ENCODE measurements at places on chromosomes 6 and 20.
A peak's percentile ranks its signal among the peaks of the same experiment; 100 is the strongest.

DNA sequence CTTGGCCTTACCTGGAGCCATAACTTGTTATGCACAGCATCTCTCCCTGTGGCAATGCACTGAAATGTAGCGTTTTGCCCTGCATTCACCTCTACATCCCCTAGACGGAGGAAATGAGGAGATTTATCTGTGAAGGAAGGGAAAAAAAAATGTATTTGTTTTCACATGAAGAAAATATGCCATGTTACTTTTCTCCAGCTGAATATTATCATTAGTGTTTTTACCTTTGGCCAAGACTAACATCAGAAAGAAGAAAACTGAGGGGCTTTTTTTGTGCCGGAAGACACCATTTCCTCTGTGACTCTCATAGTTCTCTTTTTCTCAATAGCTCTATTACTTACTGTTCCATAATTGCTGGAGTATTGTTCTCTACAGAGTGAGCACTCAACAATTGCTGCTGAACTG lies 280.4 kb downstream of the PTPRK start:
- DNase-seq: no peak

- no peak for DNase-seq
Measured at GRCh38 chr6:31794294-31794865, 1.2 kb downstream of the VARS1 start.

- DNase-seq: no peak
Measured at GRCh38 chr20:25042531-25043498, 15.1 kb downstream of the ACSS1 start.

DNA sequence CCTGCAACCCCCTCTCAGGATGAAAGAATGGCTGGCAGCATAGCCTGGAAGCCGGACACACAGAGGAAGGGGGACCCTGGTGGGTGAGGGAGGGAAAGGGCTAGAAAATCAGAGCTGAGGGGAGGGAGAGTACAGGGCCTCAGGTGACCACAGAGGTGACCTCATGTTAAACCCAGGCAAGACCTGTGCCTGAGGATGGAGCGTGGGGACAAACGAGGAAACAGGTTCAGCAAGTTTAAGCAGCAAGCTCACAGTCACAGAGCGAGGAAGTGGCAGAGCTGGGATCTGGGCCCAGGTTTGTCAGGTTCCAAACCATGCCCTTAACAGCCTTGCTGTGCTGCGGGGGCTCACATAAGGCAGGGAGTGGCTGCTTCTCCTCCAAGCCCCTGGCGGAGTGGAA lies 4.0 kb upstream of the BPI start:
- DNase-seq: no peak

GRCh38 chr20:12699374-12700228 lies 309.2 kb upstream of the SPTLC3 start:
- DNase-seq: no peak

GRCh38 chr6:139846538-139847456 lies 472.3 kb upstream of the CITED2 start:
- DNase-seq: no peak

GRCh38 chr20:55515832-55516231 lies 489.5 kb downstream of the CBLN4 start:
- DNase-seq: no peak

DNA sequence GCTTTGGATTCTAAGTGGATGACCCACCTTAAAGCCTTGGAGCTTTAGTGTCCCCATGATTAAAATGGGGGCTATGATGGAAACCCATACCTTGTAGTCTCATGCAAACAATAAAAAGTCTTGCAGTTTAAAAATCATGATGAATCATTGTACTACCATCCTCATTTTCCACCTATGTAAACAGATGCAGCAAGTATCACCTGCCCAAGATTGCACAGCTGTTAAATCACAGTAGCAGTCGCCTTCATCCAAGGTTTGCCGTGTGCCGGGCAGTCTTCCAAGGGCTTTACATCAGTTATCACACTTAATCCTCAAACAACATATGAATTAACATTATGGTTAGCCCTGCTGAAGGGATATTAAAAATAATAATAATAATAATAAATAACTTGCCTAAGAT lies 210.3 kb downstream of the FOXA2 start:
- DNase-seq: no peak

- DNase-seq: no peak
Measured at GRCh38 chr6:75512591-75512990, 19.0 kb upstream of the FILIP1 start.

GRCh38 chr6:15444081-15444731 lies 198.3 kb downstream of the JARID2 start:
- DNase-seq: no peak

GRCh38 chr6:137731960-137732616 lies 135.0 kb upstream of the TNFAIP3 start:
- DNase-seq: no peak

DNA sequence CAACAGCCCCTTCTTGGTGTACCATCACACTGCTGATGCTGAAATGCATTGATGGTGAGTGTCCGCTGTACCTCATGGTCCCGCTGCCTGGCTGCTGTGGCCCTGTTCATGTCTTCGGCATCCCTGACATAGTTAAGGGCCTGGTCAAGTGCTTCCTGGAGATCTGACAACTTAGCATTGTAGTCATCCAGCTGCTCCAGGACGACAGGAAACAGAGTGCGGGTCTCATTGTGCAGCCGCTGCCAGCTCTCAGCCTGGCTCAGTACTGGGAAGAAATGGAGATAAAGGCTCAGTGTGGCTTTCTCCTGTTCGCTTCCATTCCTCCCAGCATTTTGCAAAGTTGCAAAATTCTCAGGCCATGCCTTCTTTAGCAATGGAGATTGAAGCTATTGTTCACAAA lies 81.8 kb downstream of the LAMA4 start:
- DNase-seq: no peak

GRCh38 chr6:34388421-34388820 lies 4.0 kb downstream of the NUDT3 start:
- no peak for DNase-seq

DNA sequence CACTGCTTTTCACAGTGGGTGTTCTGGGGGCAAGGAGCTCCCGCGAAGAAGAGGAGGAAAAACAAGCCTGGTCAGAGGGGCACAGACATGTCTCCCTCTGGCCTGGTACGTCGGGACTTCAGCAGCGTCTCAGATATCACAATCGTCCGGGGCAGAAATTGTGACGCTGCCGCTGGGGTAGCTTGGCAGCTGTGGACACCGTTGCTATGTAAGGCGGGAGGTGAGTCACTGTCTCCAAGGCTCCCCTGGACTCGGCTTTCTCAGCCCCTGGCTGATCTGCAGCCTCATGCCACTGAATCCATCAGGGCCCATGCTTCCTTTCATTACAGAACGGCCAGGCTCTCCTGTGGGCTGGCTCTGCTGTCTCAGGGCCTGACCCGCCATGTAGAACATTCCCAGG lies 98.7 kb downstream of the SULF2 start:
- peak; percentile 92 for DNase-seq

- peak; percentile 1 for DNase-seq
Measured at GRCh38 chr6:84346372-84346771, 118.9 kb upstream of the CEP162 start.

GRCh38 chr20:21956591-21956990 lies 251.1 kb downstream of the PAX1 start:
- DNase-seq: no peak

- DNase-seq: peak; percentile 28
Measured at GRCh38 chr6:146851837-146852236, 253.1 kb downstream of the ADGB start.

DNA sequence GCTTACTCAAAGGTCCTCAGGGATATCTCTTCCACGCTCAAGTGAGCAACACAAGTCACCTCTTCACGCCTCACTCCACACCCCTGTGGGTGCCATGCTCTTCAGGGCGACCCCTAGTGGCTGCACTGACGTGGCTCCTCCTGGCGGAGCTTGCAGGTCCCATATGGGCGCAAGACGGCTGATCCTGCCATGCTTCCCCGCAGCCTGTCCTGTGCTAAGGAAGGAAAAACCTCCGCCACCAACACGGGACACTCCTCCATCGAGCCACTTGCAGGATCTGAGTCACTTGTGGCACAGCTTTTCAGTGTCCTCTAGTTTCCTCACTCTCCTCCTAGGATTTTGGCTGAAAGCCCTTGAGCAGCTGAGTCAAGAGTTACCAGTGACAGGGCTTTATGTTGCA lies 90.7 kb downstream of the KHDC1L start:
- no peak for DNase-seq

DNA sequence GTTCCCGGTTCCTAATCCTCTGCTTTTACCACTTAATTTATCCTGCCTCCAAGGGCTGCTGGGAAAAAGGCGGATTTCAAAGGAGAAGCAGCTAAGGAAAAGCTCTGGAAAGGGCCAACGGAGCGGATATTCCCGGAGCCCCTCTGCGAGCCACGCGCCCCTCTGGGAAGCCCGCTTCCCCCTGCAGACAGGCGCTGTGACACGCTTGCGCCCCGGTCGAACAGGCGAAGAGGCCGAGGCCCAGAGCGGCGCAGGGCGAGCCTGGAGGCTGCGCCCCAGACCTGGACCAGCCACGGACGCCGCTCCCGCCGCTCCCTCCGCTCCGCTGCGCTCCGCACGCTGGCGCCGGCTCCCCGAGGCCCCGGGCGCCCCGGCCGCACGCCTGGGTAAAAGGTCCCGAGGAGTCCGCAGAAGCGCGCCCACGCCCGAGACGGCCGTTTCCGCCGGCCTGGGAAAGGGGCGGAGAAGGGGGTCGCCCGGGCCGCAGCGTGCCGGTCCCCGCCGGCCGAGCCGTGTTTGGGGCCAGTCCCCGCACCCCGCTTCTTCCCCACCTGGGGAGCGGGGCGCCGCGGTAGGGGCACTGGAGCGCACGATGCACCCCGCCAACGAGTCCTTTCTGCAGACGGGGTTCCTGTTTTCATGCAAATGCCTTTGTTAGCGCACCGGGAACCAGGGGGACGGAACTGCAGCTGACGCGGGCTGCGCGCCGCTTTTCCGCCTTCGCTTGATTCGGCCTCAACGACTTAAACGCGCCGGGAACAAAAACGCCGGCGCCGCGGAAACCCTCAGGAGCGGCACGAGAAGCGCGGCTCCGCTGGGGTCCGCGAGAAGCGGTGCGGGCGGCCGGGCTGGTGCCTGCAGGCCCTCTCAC lies 91.9 kb upstream of the SIRPA start:
- DNase-seq: no peak

GRCh38 chr20:43900496-43900895 lies 14.2 kb upstream of the TOX2 start:
- no peak for DNase-seq

GRCh38 chr6:89050155-89050554 lies 30.4 kb upstream of the PNRC1 start:
- DNase-seq: no peak

DNA sequence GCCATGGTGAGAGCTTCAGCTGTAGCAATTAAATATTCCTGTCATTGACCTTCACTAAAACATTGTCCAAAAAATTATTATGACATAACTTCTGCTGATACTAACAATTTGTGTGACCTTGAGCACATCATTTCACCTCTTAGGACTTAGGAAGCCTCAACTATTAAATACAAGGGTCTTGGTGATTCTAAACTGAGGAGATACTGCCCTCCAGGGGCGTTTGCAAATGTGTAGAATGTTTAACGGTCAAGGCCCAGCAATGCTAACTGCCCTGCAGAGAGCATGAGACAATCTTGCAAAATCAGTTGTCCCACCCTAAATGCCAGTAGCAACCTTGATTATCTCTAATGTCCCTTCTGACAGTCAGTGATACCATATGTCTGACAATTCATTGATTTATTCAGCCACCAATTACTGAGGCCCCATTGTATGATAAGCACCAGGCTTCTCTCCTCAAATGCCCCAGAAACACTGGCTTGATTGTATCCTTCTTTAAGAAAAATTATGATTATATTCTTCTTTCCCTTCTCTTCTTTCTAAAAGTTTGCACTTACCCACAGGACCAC lies 284.1 kb upstream of the PLN start:
- DNase-seq: no peak

DNA sequence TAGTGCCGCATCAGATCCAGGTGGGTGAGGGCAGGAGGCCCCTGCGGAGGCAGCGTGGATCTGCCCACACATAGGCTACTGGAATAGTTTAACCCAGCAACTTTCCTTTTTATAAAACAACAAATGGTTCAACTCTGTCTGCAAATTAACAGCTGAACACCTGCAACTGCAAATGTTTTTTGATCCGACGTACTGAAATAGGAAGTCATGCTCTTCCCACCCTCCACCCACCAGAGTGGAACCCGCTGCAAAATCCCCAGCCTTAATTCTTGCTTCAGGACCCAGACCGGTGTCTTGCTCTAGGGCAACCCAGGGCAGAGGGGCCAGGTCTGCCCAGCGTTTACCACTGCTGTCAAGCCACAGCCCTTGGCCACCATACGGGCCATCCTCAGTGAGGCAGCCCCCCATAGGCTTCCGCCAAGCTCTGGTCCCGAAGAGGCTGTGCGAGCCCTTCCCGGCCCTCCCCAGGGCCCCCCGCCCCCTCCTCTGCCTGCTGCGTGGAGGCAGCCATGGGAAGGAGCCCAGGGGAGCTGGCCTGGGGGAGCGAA lies 334.3 kb downstream of the ZFAND3 start:
- DNase-seq: no peak

- no peak for DNase-seq
Measured at GRCh38 chr6:106114492-106114891, 28.4 kb downstream of the PRDM1 start.

DNA sequence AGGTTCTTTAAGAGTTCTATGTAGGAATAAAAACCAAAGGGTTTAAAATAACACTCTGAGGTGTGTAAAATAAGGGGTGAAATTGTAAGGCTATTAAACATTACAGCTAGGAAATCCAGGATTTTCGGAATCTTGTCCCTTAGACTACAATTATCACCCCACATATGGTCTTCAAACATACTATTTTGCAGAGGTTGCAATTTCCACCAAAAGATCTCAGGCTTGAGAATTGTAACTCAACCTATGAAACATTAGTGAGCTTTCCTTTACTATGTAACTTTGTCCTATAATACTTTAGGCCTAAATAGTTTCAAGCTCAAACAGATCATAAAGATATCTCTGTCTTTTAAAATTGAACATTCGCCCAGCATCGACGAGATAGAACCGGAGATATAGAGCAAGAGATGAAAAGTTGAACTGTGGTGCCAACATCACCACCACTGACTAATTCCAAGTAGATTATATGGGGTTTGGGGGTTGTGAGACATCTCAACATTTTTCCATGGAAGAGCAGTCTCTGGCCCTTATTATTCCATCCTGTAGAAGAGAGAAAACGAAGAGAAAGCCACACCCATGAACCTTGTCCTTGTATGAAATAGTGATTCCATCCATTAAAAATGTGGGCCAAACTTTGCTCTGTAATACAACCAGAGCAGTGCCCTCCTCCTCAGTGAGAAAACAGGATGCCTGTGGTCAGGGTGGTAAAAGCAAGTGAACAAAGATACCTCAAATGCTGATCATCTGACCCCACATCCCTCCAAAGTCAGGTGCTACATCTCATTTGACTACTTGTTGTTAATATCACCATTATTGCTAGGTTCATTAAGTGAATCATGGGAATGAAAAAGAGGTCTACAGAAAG lies 284.5 kb upstream of the GJE1 start:
- DNase-seq: no peak

- DNase-seq: no peak
Measured at GRCh38 chr20:13355941-13356486, 134.9 kb downstream of the ISM1 start.

GRCh38 chr20:63850689-63851547 lies 10.4 kb upstream of the ABHD16B start:
- no peak for DNase-seq

- DNase-seq: no peak
Measured at GRCh38 chr20:63501818-63502670, 3.2 kb upstream of the EEF1A2 start.

All from T1000 (cell line).